ENCODE measurements at places on chromosomes 11 and 22. TPM values are rescaled to one million over a fixed set of nuclear protein-coding genes. Genes with fewer than 3 reads are reported as not detected.

- no peak for DNase-seq
These were observed 26.7 kb downstream of the ALG8 start for GRCh38 chr11:78112582-78113275.

OR10A2 gene
- polyA plus RNA-seq, result not detected

WT1 gene
- polyA plus RNA-seq, result not detected

- no peak for DNase-seq
These were observed 8.6 kb downstream of the GRIA4 start for GRCh38 chr11:105618343-105618955.

UBE2L6 gene
- 406 TPM for polyA plus RNA-seq

DNA sequence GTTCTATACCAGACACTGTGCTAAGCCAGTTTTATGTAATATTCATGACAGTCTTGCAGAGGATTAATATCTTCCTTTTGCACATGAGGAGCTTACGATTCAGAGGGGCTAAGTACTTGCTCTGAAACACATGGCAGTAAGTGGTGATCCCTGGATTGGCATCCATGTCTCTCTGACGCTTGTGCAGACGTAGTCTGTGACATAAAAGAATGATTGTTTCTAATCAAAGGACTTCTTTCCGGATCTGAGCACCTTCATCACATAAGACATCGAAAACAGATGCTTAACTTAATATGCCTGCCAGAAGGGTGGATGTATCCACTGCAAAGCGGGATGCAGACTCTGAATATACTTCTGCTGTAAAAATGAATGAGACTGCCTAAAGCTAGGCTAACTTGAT is 74.8 kb downstream of the ARHGAP42 start:
- DNase-seq, result no peak
